H54 (cell line): ENCODE measurements at places on chromosomes 13 and 19.

GRCh38 chr13:39566216-39566869 is 36.6 kb downstream of the LHFPL6 start:
- DNase-seq: no peak

DNA sequence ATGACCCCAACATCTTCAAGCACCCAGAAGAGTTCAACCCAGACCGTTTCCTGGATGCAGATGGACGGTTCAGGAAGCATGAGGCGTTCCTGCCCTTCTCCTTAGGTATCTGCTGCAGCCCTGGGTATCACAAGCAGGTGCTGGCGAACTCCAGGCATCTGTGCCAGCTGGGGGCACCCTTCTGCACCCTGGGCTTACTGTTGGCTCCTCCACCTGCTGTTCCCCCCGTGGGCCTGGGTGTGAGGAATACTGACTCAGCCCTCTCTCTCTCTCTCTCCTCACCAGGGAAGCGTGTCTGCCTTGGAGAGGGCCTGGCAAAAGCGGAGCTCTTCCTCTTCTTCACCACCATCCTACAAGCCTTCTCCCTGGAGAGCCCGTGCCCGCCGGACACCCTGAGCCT is 13.0 kb downstream of the CYP2S1 start:
- no peak for DNase-seq

DNA sequence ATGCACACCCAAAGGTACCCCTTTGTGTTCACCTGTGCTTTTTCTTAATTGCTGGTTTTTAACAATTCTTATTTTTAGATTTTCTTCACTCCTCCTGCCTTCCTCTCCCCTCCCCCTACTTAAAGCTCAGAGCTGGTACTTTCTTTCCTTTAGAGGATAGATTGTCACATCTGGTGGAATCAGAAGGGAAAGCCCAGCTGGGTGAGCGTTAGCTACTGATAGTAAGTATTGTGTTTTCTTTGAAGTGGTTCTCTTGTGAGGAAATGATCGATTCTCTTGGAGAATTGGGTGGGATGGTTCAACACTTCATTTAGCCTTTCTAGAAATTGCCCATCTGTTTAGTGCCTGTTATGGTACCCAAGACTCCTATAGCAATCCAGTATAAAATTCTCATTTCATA is 84.8 kb downstream of the FLT1 start:
- DNase-seq: no peak

DNA sequence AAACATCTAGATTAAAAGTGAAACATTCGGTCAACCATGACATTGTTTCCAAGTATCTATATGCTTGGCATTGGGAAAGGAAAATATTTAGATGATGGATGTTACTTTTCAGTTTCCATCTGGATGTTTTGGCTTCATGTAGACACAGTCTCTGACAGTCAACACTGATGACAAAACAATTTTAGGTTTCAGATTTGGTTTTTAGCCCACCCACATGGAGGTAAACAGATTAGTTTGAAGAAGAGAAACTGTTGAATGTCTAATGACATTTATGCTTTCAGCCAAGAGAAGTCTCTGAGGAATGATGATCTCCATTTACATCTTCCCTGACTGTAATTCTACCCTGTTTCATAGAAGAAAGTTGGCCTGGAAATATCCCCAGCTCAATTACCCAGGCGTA is 379.1 kb downstream of the SLITRK6 start:
- DNase-seq: no peak

- DNase-seq: no peak
Measured at GRCh38 chr13:95418946-95419345, 117.7 kb upstream of the ABCC4 start.

- DNase-seq: no peak
Measured at GRCh38 chr13:101307181-101307701, 109.1 kb downstream of the NALCN start.

DNA sequence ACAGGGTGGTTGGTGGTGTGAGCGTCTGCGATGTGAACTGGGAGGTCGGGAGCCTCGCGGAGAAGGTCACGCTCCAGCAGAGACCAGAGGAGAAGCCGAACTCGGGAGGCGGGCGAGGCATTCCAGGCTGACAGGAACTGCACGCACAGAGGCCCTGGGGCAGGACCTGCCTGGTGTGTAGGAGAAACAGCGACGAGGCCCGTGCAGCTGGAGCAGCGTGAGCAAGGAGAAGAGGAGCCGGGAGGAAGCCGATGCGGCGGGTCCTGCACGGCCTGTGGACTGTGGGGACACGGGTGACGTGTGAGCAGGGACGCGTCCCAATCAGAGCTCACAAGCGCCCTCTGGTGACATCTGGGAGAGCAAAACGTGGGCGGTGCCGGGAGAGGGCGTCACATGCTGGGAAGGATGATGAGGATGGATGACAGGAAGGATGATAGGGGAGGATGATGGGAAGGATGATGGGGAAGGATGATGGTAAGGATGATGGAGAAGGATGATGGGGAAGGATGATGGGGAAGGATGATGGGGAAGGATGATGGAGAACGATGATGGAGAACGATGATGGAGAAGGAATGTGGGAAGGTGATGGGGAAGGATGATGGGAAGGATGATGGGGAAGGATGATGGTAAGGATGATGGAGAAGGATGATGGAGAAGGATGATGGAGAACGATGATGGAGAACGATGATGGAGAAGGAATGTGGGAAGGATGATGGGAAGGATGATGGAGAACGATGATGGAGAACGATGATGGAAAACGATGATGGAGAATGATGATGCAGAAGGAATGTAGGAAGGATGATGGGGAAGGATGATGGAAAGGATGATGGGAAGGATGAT is 16.1 kb upstream of the MADCAM1 start:
- no peak for DNase-seq

DNA sequence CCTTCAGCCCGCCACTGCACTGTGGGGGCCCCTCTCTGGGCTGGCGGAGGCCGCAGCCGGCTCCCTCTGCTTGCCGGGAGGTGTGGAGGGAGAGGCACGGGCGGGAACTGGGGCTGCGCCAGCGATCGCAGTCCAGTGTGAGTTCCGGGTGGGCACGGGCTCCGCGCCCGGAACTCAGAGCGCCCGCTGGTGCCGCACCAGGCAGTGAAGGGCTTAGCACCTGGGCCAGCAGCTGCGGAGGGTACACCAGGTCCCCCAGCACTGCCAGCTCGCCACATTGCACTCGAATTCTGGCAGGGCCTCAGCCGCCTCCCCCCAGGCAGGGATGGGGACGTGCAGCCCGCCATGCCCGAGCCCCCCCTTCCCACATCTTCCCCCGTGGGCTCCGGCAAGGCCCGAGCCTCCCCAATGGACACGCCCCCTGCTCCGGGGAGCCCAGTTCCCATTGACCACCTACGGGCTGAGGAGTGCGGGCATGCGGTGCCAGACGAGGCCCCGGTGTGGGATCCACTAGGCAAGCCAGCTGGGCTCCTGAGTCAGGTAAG is 135.9 kb upstream of the RFC3 start:
- no peak for DNase-seq

GRCh38 chr13:29131881-29132668 is 311.9 kb downstream of the MTUS2 start:
- no peak for DNase-seq

GRCh38 chr13:46173656-46174055 is 8.3 kb downstream of the LCP1 start:
- no peak for DNase-seq

GRCh38 chr19:51253088-51253806 is 2.4 kb downstream of the SIGLECL1 start:
- DNase-seq: no peak

GRCh38 chr19:49106648-49107135 is 7.5 kb upstream of the LIN7B start:
- no peak for DNase-seq

DNA sequence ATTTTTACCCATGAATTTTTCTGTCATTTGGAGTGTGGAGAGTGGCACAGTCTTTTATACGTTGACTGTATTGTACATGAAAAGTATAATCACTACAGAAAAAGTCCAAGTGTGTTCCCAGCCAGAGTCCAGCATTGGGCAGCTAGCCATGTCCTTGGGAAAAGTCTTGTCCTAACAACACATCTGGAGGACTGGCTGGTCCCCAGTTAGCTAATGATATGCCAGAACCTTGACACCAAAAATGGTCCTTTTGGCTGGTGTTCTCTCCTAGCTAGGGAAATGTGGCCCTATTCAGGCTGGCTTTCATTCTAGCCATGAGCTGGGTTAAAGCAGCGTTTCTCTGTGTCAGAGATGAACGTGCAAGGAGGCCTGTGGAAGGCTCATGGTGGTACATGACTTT is 98.9 kb downstream of the ESD start:
- DNase-seq: no peak

GRCh38 chr19:35085947-35086346 is 29.7 kb upstream of the FXYD3 start:
- no peak for DNase-seq

- no peak for DNase-seq
Measured at GRCh38 chr19:5590151-5590864, 22.6 kb upstream of the TINCR start.

GRCh38 chr13:42803563-42804204 is 22.3 kb downstream of the FAM216B start:
- no peak for DNase-seq

- DNase-seq: no peak
Measured at GRCh38 chr13:30022256-30022655, 171.8 kb upstream of the UBL3 start.

GRCh38 chr19:1942934-1943555 is 2.1 kb downstream of the CSNK1G2 start:
- DNase-seq: no peak

GRCh38 chr13:68428292-68428691 is 1198.2 kb upstream of the PCDH9 start:
- peak; percentile 1 for DNase-seq

DNA sequence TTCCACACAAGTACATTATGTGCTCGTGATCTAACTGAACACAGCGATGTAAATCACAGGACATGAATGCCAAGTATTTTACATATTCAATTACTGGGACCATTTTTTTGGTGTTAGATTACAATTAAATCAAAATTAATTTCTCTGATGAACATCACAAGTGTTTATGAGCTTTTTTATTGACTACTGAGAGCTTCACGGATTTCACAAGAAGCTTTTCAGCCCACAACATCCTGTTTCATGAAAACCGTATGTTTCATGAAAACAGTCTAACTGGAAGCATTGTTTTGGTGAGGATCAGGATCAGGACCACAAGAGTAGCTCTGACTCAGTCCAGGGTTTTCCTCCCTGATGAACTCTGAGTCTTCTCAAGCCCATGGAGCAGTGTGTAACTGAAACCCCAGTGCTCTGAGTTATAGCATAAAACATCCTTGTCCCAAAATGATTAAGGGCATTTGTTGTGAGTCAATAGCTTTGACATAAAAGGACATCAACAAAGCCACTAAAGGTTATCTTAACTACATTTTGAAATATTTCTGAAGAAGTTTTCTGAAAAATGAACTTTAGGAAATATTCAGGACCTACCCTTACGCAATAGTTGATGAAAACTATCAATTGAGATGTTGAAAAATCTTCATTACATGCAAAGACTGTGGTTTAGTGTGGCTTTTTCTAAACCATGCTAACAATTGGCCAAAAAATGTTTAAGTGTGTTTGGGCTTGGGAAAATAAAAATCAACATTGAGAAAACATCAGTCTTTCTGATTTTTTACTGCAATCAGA is 49.3 kb downstream of the UFM1 start:
- DNase-seq: no peak

DNA sequence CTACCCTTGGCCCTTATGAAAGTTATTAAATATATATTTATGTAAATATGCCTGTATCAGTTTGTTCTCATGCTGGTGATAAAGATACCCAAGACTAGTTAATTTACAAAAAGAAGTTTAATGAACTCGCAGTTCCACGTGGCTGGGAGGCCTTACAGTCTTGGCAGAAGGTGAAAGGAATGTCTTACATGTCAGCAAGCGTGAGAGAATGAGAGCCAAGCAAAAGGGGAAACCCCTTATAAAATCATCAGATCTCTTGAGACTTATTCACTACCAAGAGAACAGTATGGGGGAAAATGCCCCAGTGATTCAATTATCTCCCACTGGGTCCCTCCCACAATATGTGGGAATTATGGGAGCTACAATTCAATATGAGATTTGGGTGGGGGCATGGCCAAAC is 506.0 kb upstream of the ATXN8OS start:
- DNase-seq: no peak

GRCh38 chr19:21940684-21941083 is 70.1 kb downstream of the ZNF208 start:
- no peak for DNase-seq

- DNase-seq: no peak
Measured at GRCh38 chr19:31819837-31820236, 470.6 kb upstream of the TSHZ3 start.

- no peak for DNase-seq
Measured at GRCh38 chr19:47313754-47314295, 4.2 kb downstream of the C5AR1 start.

DNA sequence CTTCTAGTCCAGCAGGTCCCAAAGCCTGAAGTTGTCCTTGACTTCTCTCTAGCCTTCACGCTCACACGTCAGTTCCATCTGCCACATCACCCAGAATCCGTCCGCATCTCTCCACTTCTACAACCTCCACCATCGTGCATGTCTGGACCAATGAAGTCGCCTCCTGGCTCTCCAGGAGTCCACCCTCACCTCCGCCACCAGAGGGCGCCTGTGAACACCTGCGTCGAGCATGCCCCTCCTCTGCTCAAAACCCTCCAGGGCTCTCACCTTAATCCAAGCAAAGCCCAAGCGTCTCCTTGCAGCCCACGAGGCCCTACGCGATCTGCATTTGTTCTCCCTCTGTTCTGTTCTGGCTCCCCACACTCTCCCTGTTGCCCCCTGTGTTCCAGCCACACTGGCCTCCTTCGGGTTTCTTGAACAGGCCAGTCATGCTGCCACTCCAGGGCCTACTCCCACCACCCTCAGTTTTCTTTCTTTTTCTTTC is 3.7 kb downstream of the USHBP1 start:
- DNase-seq: peak; percentile 81

DNA sequence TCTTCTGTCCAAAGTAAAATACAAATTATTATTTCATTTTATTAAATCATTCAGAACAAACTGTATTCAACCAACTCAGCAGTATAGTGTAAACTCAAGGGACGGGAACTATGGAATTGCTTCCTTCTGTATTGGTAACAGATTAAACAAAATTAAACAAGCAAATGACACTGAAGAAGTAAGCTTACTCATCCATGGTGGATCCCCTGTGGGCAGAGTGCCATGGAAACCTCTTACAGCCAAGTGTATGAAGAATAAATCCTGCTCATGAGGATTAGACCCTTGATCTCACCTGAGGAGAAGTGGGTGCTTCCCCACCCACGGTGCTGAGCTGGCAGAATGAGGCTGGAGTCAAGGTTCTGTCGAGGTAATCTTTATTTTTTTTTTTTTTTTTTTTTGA is 18.0 kb upstream of the RFXAP start:
- no peak for DNase-seq

DNA sequence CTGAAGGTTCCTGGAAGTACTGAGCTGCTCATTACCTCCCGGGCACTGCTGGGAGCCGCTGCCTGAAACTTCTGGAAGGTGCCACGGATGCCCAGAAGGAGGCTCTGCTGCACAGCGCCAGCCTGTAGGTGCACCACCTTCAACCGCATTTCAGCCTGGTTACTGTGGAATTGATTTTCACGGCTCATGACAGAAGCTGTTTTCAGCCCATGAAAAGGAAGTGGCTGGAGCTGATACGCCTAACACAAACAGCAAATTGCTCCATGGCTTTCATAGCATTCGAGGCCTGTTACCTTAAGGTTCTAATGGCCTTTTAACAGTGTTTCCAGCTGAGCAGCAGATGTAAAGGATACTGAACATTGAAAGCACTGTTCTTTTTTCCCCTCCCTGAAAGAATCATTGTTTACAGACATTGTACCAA is 22.0 kb downstream of the GPC6 start:
- DNase-seq: peak; percentile 42

GRCh38 chr19:23071147-23071511 is 45.7 kb upstream of the ZNF730 start:
- DNase-seq: no peak
